Activated naive CD4-positive, alpha-beta T cell treated with anti-CD3 and anti-CD28 coated beads, Interleukin-2, amount 50 U/mL, for 16 hours (primary cell): ENCODE measurements at places on chromosomes 5 and 9.

- DNase-seq = peak; percentile 4
Observed at GRCh38 chr5:179264783-179265513, 80.3 kb downstream of the ADAMTS2 start.

- no peak for DNase-seq
Observed at GRCh38 chr5:76500633-76501393, 97.7 kb downstream of the IQGAP2 start.

- no peak for DNase-seq
Observed at GRCh38 chr9:106716820-106717219, 146.1 kb upstream of the ZNF462 start.

GRCh38 chr5:79567926-79568549 is 44.2 kb upstream of the TENT2 start:
- no peak for DNase-seq

GRCh38 chr9:691825-692400 is 149.6 kb upstream of the DMRT1 start:
- DNase-seq = no peak

DNA sequence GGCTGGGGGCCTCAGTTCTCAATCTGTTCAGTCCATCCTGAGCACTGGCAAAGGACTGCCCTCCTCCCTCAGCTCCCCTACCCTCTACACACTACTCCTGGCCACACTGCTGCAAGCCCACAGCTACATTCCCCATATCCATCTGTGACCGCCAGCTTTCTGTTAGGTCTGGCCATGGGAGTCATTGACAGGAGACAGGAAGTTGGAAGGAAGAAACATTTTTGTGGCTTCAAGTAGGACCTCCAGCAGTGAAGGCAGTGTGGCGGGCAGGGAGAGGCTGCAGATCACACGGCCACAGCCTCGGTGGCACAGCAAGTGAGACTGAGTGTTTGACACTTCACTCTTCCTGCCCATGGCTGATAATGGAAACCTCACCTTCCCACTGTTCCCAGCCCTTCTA is 55.9 kb downstream of the SECISBP2 start:
- DNase-seq = no peak

DNA sequence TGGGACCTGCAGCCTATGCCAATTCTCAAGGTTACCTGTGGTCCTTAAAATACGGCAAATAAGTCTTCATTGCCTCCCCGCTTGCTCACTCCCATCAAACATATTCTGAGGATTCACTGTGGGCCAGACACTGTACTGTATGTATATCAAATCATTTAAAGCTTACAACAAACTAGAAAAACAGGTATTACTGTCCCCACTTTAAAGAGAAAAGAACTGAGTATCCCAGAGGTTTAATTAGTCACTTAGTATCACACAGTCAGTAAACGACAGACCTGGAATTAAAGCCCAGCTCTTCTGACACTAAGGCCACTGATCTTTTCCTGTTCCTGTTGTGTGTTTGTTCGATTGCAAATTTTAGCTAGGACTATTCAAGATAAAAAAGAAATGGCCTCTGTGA is 248.2 kb downstream of the ACTL7B start:
- no peak for DNase-seq

- DNase-seq = no peak
Observed at GRCh38 chr5:114237766-114238165, 124.1 kb upstream of the KCNN2 start.

DNA sequence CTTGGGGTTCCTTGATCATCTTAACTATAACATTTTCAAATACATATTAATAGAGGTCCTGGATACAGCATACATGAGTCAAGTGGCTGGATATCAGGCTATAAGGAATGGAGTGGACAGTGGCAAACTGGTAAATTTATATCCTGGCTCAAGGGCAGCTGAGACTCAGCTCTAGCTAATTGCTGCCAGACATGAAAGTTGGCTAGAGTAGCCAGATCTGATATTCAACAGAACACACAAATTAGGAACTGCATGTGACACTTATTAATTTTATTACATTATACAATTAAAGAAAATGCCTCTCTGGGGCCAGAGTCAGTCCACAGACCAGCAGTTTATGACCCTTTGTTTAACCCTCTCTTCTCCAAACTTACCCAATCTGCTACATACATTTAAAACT is 206.5 kb downstream of the KCTD16 start:
- DNase-seq = no peak
